ENCODE measurements at places on chromosomes 3 and 15.

GRCh38 chr3:4678320-4678719 is 185.2 kb downstream of the ITPR1 start:
- DNase-seq: no peak

GRCh38 chr15:42650208-42651066 is 75.0 kb downstream of the STARD9 start:
- DNase-seq: no peak

DNA sequence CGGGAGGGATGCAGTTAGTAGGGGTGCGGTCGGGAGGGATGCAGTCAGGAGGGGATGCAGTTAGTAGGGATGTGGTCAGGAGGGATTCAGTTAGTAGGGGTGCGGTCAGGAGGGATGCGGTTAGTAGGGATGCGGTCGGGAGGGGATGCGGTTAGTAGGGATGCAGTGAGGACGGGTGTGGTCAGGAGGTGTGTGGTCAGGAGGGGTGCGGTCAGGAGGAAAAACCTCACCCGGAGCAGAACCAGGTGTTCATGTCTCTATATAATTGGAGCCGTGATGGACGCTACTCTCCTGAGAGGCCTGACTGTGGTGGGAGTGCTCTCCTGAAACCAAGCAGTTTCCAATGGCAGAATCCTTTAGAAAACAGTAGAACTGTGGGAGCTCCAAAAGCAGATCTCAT is 95.8 kb downstream of the BDH1 start:
- no peak for DNase-seq

DNA sequence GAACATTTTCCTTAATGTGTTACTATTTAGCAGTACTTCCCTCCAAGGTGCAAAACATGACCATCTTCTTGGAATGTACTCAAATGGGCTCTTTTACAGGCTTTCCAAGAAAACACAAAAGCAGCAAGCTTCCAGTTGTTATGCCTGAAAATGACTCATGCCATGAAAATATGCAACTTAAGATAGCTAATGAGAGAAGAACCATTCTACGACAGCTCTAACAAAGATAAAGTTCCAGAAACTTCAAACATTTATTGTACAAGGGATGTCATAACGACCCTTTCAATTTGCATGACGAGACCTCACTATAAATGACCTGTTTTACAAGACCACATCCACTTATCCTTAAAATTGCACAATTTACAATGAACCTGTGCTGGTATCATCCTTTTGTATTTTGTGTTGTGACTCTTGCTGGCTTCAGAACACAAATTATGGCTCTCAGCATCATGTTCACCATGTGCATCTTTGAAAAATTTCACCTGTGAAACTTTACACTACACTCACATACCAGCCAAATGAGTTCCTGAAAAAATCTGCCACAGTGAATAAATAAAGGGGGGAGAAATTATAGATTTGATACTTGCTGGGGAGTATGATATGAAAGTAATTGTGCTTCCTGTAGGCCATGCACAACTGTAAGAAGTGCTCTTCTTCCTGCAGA is 433.7 kb downstream of the MAGI1 start:
- no peak for DNase-seq

DNA sequence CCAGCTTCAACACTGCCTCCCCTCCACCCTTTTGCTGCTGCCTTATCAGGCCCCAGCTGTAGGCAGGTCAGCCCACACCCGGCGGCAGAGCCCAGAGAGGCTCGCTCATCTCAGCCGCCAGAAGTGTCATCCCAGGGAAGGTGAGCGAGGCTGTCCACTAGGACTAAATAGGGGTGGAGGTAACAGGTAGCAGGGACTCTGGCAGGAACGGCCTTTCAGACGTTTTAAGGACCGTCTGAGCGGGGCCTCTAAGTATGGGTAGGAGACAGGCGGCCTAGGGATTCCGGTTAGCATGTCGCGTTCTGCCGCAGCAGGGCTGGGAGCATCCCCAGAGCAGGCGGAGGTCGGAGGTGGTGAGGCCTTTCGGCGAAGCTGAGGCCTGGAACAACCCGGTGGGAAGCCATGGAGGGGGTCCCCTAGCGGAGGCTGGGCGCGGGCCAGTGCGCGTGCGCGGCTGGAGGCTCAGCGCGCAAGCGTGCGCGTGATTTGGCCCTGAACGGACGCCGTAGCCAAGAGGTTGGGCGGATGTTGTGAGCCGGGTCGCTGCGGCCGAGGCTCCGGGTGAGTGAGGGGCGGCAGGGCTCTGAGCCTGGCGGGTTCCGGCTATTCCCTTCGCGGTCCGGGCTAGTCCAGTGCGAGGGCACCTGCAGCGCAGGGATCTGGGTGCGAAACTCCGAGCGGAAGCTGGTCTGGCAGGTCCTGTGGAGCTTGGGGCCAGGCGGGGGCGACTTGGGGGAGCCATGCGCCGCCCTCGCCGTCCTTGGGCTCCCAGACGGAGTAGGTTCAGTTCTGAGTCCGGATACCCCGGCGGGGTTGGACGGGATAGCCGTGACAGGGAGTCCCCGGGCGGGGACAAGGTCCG is at the start of the genes MST1 and RNF123:
Gene MST1, minus strand, starts transcription at position 429 of the 862 bp plus-strand sequence. CDS start 783 bp downstream, outside the sequence.
Gene RNF123, plus strand, starts transcription at position 512 of the 862 bp plus-strand sequence. CDS start 1,609 bp downstream, outside the sequence.
- DNase-seq: peak; percentile 85

DNA sequence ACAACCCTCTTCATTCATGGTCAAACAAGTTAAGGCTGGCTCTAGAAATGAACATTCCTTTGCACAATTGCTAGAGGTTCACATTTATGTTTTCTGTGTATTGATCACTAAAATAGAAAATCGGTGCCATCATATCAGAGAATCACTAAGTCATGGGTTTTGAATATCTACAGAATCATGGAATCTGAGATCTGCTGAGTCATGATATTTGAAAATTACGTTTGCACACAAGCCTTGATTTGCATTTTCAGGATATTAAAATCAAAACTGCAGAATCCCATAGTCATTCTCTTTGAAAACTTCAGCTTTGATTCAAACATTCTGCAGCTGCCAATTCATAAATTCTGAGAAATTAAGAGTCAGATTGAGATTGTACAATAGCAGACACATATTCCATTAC is 26.1 kb upstream of the CHRNA7 start:
- DNase-seq: no peak

GRCh38 chr15:94387849-94388441 is 156.6 kb downstream of the MCTP2 start:
- DNase-seq: no peak

DNA sequence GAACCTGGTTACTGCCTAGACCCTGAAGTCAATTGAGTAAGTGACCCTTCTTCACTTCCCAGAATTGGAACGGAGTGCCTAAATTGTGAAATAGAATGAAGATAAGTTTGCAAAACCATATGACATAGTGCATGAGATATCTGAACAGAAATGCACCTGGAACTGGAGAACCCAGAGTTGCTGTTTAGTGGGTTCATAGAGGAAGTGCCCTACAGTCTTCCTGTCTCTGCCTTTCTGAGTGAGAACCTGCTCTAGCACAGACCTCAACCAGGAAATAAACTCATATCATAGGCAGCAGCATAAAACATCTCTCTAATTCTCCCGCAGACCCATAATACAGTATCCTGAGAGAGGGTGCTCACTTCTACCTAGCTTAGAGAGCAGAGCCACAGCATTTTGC is 82.9 kb downstream of the EOMES start:
- no peak for DNase-seq

DNA sequence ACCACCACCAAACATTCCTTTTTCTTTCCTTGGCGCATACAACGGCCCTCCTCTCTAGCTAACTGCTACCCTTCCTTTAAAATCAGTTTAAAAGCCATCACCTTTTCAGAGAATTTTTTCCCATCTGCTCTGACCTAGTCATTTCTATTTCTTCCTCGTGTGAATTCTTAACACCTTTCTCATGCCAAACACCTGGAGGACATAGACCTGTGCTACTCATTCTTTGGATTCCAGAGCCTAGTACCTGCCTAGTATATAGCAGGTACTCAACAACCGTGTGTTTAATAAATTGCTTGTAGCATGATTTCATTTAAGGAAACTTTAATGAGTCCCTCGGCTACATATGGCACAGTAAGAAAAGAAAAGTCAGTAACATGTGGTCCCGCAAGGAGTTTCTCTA is 2.0 kb upstream of the TPM1 start:
- no peak for DNase-seq

GRCh38 chr15:81268881-81269601 is 54.9 kb downstream of the STARD5 start:
- DNase-seq: no peak

- DNase-seq: peak; percentile 91
Observed at GRCh38 chr3:160399125-160400029, at the start of the genes IFT80 and SMC4. Gene IFT80, minus strand, starts transcription at chr3:160399225. Its CDS starts 14,625 bp downstream, at chr3:160384600. Gene SMC4, plus strand, starts transcription at chr3:160399650. Its CDS starts 1,177 bp downstream, at chr3:160400827.

- no peak for DNase-seq
Observed at GRCh38 chr3:101762041-101762646, 16.9 kb upstream of the NXPE3 start.

GRCh38 chr3:137099364-137100219 is 141.8 kb downstream of the IL20RB start:
- DNase-seq: no peak

- DNase-seq: no peak
Observed at GRCh38 chr3:42122261-42123011, 31.3 kb downstream of the TRAK1 start.

DNA sequence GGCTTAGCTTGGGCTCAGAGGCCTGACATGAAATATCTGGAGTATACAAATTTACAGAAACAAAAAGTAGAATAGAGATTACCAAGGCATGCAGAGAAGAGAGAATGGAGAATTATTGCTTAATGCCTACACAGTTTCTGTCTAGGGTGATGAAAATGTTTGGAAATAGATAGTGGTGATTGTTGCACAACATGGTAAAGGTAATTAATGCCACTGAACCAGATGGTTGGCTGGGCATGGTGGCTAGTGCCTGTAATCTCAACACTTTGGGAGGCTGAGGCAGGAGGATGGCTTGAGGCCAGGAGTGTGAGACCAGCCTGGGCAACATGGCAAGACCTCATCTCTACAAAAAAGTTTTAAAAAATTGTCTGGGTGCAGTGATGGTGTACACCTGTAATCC is 46.6 kb upstream of the OSBPL11 start:
- no peak for DNase-seq

- DNase-seq: no peak
Observed at GRCh38 chr3:113148284-113148683, 63.1 kb upstream of the BOC start.

- DNase-seq: no peak
Observed at GRCh38 chr3:82342521-82342920, 581.1 kb upstream of the GBE1 start.

DNA sequence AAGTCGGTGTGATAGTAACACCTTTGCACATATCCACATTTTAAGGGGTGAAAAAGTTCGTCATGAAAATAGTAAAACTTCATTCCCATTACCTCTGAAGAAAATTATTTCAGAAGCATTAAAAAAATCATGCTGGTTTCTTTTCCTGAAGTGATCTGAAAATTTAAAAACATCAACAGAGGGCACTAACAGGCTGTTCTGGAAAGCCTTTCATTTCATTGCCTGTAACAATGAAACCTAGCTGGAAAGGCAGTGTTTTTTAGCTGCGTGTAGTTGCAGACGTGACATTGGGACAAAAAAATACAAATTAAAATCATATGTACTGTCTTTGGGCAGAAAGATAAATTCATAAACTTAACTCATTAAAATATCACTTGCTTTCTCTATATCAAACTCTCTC is 993.8 kb downstream of the GBE1 start:
- no peak for DNase-seq

- DNase-seq: no peak
Observed at GRCh38 chr3:47121409-47121808, 42.5 kb downstream of the SETD2 start.

DNA sequence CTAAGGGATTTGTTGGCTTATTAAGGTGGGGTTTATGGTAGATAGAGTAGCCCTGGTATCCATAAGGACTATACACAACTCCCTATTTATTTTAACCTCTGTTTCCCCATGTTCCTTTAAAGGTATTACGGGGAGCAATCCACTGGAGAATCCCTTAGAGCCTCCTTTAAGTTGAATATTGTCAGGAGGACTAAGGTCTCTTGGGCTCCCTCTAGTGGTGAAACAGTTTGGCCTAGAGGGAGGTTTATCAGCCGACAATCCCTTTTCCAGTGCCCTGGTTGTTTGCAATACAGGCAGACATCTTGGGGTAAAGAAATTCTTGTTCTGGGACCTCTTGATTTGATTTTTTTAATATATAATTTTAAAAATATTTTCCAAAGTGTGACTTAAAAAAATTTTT is 12.9 kb downstream of the OPA1 start:
- DNase-seq: peak; percentile 20

DNA sequence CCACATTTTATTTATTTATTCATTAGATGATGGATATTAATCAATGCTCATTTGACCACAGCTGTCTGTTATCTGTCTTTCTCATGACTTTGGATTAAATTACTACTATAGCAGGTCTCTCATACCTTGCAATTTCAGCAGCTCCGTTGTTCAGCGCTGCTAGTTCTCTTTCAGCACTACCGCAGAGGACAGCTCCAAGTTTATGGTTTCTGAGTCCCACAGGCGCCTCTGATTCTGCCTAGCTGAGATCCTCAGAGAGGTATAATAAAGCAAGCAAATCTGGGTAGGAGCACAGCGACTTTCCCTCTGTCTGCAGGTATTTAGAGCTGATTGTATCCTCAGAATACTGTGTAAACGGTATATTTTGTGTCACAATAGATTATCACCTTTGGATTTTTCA is 204.9 kb downstream of the CNTN4 start:
- no peak for DNase-seq

GRCh38 chr3:30260762-30261161 is 345.6 kb upstream of the TGFBR2 start:
- no peak for DNase-seq

DNA sequence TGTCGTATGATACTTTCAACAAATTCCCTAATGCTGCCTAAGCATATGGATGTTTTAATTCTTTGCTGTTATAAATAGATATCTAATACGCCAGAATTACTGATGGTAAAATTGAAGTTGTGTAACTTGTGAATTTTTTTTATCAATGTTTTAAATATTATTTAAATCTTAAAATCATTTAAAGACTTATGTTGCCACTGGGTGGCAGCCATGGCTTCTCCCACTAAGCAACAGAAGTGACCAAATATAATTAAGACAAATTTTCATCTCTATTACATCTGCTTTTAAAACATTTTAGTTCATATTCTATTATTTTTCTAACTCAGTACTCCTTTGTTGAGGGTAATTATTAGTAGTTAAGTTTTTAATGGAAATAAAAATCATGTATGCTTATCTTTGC is 8.1 kb upstream of the IL20RB start:
- DNase-seq: no peak

DNA sequence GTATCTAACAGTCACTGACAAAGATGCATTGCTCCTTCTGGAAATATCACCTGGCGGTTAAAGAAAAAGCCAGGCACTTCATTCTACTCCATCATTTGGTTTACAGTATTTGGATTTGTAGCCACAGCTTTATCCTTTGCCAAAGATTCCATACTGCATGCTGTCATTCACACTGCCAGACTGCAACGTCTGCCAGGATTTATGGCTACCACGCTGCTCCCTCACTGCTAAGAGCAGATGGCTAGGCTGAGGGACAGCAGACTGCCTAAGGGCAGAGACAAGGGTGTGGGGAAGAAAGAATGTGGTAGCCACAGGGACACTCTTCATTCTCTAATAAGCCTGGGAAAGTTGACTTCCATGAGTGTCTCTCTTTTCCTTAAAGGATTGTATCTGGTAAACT is 1047.0 kb downstream of the TUSC7 start:
- DNase-seq: no peak
